Kidney (tissue), 22 donors: ENCODE measurements at places on chromosomes 16 and 17. TPM values are rescaled to one million over a fixed set of nuclear protein-coding genes. Genes with fewer than 3 reads are reported as not detected.
A peak's percentile ranks its signal among the peaks of the same experiment; 100 is the strongest.

NCOR1 gene
- polyA plus RNA-seq = 44.9 TPM

STAC2 gene
- polyA plus RNA-seq = 18.9 TPM

GRCh38 chr17:73208139-73208827, 15.4 kb downstream of the COG1 start:
- no peak for DNase-seq

ADAMTS18 gene
- polyA plus RNA-seq = 0.06 TPM

TMEM114 gene
- not detected for polyA plus RNA-seq

DNA sequence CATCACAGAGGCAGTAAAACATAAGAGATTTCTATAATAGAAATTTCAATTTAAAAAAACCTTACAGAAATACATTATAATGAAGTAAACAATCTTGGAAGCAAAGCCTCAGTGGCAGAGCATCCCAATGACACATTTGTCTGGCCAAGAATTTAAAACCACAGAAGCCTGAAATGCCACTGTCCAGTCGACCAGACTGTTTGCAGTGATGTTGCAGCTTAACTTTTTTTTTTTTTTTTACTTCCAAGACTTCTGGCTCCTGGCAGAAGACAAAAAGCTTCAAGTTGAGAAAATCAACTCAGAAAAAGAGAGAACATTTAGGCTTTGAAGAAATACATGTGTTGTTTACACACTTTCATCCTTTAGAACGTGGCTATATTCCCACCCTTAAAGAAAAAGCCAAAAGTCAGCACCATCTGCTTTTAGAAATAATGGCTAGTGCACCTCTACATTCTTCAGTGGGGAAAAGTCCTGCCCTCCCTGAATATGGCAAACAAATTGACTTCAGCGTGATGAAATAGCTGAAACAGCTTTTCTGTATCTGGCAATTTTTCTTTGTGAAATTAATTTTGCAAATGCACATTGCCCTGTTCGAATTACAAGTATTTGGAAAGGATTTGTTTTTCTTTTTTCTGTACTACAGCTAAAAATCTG, 205.5 kb upstream of the MON1B start:
- peak; percentile 12 for DNase-seq

FKBP10 gene
- polyA plus RNA-seq = 19.6 TPM

DNA sequence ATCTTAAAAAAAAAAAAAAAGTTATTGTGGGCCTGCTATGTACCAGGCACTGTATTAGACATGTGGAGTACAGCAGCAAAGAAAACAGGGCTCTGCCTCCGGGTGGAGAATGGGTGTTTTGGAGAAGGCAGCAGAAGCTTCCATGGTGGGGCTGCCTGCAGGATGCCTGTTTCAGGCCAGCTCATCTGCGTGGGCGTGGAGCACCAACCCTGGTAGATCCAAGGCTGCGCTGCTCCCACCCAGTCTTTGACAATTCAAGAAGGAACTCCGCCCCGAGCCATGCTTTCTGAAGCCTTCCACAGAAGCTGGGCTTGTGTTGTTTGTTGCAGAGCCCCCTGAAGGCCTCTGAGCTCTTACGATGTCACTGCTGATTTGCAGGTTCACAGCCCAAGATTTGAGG, 23.2 kb upstream of the CACNG1 start:
- DNase-seq = no peak

PPP1R1B gene
- 22.9 TPM for polyA plus RNA-seq

DNA sequence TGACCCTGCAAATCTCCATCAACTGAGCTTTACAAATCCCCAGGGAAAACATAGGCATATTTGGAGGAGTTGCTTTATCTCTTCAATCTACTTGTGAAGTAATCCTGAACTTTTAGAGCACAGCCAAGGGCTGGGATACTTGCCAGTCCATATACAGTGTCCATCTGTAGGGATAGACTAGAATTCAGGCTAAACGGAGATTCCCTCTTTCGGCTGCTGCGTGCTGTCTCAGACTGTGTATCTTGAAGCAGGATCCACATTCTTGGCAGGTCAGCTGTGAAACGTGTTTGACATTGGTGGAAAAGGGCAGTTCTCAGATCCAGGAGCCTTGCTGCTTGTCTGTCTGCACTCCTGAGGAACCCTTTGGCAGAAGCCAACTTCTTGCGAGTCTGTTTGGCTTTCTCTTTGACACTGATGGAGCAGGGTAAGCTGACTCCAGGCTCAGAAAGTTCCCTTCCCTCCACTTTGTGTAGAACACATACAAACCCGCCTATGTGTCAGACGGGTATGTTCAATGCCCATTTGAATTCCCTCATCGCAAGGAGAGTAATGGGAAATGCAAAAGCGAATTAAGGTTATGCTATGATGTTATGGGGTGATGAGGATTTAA, 221.8 kb downstream of the MAP2K4 start:
- DNase-seq = peak; percentile 22

PRR35 gene
- 24.4 TPM for polyA plus RNA-seq

HOXB2 gene
- polyA plus RNA-seq = 30.7 TPM

DNASE1L2 gene
- 0.88 TPM for polyA plus RNA-seq

TAT gene
- polyA plus RNA-seq = not detected

DNA sequence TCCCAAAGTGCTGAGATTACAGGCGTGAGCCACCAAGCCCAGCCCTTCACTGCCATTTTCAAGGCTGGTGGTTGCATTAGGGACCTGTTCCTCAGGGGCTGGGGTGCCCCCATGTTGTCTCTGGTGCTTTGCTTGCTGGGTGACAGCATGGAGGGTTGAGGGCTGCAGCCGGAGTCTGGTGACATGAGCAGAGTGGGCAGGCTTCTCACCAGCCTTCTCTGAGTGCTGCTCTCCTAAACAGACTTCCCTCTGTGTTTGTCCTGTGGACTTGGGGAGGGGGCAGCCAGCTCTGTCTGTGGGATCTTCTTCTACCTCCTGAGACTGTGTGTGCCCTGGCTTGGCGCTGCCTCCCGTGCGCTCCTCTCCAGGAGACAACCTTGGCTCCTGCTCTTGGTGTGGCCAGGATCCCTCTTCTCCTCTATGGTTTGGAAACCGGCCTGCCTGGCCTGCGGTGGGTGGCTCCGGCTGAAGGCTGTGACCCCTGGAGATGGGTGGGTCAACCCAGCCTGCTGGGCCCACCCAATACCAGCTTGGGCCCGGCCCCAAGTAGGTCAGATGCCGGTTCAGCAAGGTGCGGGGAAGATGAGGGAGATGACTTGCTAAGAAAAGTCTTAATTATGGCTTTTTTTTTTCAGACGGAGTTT, 72.1 kb downstream of the PDPK1 start:
- no peak for DNase-seq

- DNase-seq = no peak
Measured at GRCh38 chr17:18280766-18281371, 20.4 kb downstream of the MIEF2 start.

CORO6 gene
- 2.1 TPM for polyA plus RNA-seq
